Activated T-cell treated with anti-CD3 and anti-CD28 coated beads, Interleukin-2, amount 50 U/mL, for 4 hours (primary cell): ENCODE measurements at places on chromosomes 7 and 10. TPM values are rescaled to one million over a fixed set of nuclear protein-coding genes. Genes with fewer than 3 reads are reported as not detected.

DNA sequence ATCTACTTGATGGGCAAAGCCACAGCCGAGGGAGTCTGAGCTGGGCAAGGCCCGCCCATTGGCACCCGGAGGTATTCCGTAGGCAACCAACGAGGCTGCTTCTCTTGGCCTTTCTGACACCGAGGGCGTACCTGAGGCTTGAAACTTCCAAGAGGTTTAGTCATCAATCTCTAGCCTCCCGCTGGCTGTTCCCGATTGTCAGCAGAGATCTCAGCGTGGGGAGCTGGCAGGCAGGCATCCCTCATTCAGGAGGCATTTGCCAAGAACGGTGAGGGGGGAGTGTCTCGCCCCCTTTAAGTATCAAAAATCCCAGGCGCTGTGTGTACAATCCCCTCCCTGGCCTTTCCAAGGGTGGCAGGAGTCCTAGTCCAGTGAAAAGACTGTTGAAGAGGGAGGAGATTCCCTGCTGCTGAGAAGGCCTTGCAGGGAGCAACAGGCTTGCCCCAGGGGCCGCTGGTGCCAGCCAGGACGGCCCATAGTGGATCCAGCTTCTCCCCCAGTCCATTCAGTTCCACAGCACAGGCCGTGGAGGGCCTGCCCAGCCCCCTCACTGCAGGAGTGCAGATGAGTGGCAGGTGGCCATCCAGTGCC lies 39.7 kb downstream of the OAT start:
- no peak for DNase-seq

DNA sequence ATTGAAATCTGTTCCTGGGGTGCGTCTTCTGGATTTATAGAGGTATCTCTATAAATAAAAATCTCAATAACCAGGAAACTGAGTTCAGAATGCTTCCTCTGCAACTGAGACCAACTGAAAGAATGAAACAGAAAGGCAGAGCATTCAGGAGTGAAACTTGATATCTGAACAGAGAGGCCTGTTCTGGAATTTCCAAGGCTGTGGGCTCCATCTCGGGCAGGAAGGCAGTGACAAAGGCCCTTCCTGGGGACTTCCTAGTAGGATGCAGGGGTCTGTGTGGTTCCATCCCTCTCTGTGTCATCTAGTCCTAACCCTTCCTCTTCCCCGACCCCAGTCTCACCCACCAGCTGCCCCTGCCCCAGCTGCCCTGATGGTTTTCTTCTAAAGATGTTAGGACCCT lies 52.0 kb downstream of the JCAD start:
- no peak for DNase-seq

GRCh38 chr7:16652888-16653287 lies 6.9 kb downstream of the BZW2 start:
- no peak for DNase-seq

SHH gene
- total RNA-seq, result not detected

TFEC gene
- total RNA-seq, result 0.66 TPM
